Stimulated activated CD4-positive, alpha-beta T cell treated with anti-CD3 and anti-CD28 coated beads, Interleukin-2, amount 100 ng/mL, for 4 hours (primary cell): ENCODE measurements at places on chromosomes 3 and 15.

DNA sequence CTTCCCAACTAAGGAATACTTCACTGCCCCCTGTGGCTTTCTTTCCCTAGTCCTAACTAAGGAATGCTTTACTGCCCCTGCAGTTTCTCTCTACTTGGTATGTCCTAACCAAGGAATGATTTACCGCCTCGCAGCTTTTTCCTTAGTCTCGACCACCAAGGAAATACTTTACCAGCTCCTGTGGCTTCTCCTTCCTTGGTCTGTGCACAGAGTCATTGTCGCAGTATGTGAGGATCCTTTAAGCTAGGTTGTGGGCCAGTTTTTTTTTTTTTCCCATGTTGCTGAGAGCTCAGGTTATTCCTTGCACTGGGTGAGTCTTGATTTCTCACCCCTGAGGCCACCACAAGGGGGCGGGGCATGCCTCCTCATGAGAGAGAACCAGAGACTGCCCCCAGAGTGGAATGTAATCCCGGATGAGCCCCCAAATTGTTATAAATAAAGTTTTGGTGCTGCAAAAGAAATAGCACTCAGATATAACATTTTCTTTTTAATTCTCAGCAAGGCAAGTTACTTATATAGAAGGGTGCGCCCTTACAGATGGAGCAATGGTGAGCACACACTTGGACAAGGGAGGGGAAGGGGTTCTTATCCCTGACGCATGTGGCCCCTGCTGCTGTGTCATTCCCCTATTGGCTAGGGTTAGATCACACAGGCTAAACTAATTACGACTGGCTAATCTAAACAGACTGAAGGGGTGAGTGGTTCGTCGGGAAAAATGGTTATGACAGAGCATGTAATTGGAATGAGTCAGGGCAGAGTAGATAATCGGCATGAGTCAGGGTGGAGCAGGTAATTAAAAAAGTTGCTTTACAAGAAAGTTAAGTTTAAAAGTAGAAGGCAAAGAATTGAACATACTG, 27.0 kb downstream of the NDUFB4 start:
- no peak for DNase-seq

GRCh38 chr3:184349563-184350470, 11.6 kb downstream of the CLCN2 start:
- DNase-seq, result no peak

- DNase-seq, result no peak
Measured at GRCh38 chr15:68775671-68776476, 44.8 kb downstream of the ANP32A start.

DNA sequence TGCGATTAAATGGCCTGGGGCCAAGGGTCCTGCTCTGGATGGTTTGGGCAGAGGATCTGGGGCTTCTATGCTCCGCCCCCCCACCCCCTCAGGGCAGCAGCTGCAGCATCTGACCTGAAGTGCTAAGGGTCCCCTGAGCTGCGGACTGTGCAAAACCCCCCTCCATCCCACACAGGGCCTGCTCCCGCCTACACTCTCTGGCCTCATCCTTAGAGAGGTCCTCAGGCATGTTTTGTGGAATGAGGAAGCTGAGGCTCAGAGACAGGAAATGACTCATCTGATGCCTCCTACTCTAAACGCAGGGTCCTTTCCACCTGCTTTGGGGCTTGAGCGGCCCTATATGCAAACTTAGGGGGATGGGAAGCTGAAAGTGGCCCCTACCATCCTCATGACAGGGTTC, 59.5 kb upstream of the CTSH start:
- DNase-seq, result no peak

DNA sequence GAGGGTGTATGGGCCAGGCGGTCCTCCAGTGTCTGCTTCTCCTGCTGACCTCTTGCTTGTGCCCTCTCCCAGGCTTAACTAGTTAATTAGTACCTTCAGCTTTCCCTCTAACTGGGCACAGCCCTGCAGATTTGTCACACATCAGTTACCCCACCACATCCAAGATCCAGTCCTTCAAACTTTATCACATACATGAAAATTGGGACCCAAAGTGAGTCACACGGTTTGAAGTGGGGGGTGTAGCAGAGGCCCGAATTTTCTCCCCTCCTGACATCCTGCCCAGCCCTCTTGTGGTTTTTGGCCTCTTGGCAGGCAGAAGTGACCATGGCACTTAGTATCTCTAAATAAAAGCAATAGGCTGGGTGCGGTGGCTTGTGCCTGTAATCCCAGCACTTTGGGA, 3.9 kb downstream of the MAPKAPK3 start:
- DNase-seq, result no peak

GRCh38 chr15:25728816-25729215, 134.3 kb downstream of the ATP10A start:
- no peak for DNase-seq

GRCh38 chr15:90101969-90102890, at the start of gene IDH2:
Gene IDH2 (minus strand): TSS chr15:90102468. CDS start chr15:90102390, 78 bp downstream.
- peak; percentile 54 for DNase-seq

DNA sequence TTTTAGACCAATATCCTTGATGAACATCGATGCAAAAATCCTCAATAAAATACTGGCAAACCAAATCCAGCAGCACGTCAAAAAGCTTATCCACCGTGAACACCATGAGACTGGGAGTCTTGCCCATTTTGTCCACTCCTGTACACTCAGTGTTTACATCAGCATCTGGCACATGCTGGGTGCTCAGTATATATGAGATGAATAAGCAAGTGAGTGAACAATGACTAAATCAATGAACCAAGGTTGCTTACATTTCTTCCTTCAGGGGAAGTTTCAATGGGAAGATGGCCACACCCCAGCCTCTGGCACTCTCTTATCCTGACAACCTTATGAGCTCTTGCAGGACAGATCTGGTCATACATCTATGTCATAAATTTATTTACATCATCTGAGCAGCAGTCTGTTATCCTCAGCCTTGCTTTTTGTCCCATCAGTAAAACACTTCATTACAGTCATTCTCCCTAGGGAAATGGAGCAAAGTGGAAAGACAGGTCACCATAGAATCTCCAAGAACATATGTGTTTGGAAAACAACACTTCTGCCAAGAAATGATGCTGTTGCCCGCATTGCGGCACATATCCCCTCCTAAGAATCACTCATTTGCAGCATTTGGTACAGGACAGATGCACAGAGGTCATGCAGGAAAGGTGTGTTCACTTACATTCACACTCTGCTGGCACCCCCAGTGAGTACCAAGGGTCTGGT, 171.8 kb upstream of the EIF1B start:
- no peak for DNase-seq

GRCh38 chr3:149933858-149934257, 36.8 kb downstream of the PFN2 start:
- no peak for DNase-seq

- DNase-seq, result no peak
Measured at GRCh38 chr3:150760431-150761200, 2.4 kb downstream of the SIAH2 start.

- peak; percentile 69 for DNase-seq
Measured at GRCh38 chr3:151227807-151228665, 25.0 kb upstream of the GPR171 start.
